NCI-H524 treated with DMSO at 0.1 percent for 48 hours (cell line): ENCODE measurements at places on chromosomes 7 and 10.
A peak's percentile ranks its signal among the peaks of the same experiment; 100 is the strongest.

- DNase-seq = no peak
Measured at GRCh38 chr7:115087437-115087836, 165.5 kb downstream of the MDFIC start.

DNA sequence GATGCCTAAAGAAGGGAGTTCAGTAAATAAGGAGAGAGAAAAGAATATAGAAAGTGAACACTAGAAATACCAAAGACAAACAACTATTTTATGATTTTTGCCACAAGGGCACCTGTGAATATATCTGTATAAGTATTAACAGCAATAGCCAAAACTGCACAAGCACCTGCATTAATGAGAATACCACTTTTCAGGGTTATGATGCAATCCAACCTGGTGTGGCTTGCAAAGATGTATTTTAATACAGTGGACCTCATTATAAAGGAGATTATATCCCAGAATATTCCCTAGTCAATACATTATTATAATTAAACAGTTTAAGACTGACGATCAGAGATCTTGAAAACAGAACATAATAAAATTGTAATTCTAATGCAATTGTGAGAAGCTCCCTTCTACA lies 4.0 kb downstream of the BRAF start:
- peak; percentile 14 for DNase-seq

- no peak for DNase-seq
Measured at GRCh38 chr10:53430974-53431373, 658.4 kb upstream of the MBL2 start.

GRCh38 chr10:33139181-33139646 lies 181.2 kb upstream of the ITGB1 start:
- no peak for DNase-seq

DNA sequence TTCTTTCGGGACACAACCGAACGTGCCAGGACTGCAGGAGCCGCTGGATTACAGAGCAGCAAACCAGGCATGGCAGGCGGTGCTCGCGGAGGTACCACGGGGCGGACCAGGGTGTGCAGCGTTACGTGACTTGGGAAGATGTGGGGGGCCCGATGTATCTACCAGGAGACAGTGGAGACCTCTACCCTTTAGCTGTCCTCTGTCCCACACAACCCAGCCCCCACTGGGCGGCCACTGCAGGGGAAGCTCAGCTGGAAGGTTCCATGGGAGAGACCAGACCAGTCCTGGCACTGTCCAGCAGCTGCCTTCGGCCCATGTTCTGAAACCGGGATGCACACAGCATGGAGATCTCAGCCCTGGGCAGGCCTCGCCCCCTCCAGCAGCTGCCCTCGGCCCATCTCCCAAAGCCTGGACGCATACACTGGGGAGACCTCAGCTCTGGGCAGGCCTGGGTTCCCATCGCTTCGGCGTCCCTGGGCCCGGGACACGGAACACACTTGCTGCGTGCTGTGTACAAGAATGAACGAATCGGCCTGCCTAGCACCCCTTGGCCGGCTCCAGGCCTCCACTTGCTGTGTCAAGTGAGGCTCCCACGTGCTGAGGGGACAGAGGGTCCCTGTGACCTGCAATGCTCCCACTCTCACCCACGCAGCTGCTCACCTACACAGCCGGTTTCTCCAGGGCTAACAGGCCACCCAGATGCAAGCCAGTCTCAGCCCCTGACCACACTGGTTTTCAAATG lies 177.4 kb downstream of the ELFN1 start:
- DNase-seq = no peak

- no peak for DNase-seq
Measured at GRCh38 chr7:137006293-137006692, 137.8 kb downstream of the CHRM2 start.

- no peak for DNase-seq
Measured at GRCh38 chr10:132063432-132063831, 2.3 kb upstream of the JAKMIP3 start.

DNA sequence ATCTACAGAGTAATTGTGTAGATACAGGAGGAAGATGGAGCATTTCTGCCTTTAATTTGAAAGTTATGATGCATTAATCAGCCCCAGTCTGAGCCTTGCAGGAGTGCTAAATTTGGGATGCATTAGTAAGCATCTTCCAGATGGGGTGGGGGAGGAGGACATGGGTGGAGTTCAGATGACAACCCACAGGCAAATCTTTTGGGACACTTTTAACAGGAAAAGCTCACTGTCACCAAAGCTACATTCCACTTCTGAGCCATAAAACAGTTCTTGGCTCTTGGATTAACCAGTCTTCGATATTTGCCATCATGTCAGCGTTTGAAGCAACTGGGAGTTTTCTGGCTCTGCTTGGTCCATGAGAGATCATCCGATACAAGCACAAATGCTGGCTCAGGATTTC lies 121.1 kb downstream of the CXCL12 start:
- no peak for DNase-seq

GRCh38 chr10:112990271-112990670 lies 40.2 kb downstream of the TCF7L2 start:
- DNase-seq = no peak

DNA sequence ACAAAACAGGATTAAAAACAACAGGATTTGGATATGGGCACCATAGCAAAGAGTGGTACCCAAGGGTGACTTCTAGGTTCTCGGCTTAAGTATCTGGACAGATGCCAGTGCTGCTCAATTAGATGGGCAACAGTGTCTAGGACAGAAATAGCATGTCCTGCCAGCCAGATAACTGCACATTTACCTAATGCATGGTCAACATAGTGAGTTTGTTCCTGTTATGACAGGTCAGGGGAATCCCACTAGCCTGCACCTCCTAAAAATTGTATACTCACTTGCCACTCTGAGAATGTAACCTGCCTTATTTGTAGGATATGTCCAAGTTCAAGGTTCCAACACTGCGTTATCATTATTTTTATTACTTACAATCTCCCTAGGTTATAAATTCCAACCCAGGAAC lies 471.7 kb downstream of the GRM8 start:
- DNase-seq = no peak

- no peak for DNase-seq
Measured at GRCh38 chr10:71459513-71459912, 62.8 kb downstream of the CDH23 start.

- no peak for DNase-seq
Measured at GRCh38 chr7:132575982-132576720, at the start of gene PLXNA4. Gene PLXNA4, minus strand, starts transcription at chr7:132576470. Its CDS starts 67,777 bp downstream, at chr7:132508693.
